ENCODE measurements at places on chromosomes 7 and 10. TPM values are rescaled to one million over a fixed set of nuclear protein-coding genes. Genes with fewer than 3 reads are reported as not detected.
A peak's percentile ranks its signal among the peaks of the same experiment; 100 is the strongest.

PCLO gene
- total RNA-seq: 3.2 TPM

LRRTM3 gene
- total RNA-seq: 0.48 TPM

GRCh38 chr7:93944673-93945072, 23.1 kb downstream of the GNG11 start:
- no peak for DNase-seq

HIF1AN gene
- total RNA-seq: 62.8 TPM

- DNase-seq: no peak
Observed at GRCh38 chr10:18162021-18162627, 21.9 kb downstream of the CACNB2 start.

GRCh38 chr10:79487296-79488194, 24.8 kb upstream of the EIF5AL1 start:
- peak; percentile 83 for DNase-seq

GRCh38 chr10:3782451-3783315, 2.3 kb downstream of the KLF6 start:
- no peak for DNase-seq

DNA sequence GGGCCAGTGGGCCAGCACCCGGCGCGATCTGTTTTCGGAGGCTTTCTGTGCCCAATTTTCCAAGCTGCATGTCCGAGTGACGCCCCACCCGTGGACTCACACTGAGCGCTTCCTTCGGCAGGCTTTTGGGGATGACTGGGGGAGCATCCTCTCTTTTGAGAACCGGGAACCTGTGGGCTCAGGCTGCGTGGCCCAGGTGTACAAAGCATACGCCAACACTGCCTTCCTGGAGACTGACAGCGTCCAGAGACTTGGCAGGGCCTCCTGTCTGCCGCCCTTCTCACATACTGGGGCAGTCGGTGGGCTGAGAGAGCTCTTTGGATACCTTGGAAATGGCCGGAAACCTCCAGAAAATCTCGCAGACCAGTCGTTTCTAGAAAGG, 1.0 kb downstream of the ADCK2 start:
- DNase-seq: no peak

HOXA13 gene
- not detected for total RNA-seq

DNA sequence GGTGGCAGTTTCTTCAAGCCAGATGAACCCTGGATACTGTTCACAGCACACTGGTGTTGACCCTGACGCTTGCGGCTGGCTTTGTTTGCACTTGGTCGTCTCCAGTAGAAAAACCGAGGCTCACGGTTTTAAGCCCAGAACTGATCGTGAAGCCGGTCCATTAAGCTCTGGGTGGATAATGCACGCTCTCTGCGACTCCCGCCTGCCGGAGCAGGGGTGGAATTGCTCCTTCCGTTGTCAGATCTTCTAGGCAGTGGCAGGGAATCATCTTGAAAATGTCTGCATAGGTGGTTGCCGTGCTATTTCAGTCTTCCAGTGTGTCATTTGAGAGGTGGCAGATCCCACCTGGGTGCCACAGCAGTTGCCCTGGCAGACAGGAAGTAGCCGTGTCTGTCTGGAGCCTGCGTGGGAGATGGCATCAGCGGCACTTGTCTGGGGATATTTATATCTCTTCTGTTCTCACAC, 35.9 kb upstream of the AP5Z1 start:
- DNase-seq: no peak

GPR26 gene
- total RNA-seq: 0.09 TPM

ZNF487 gene
- 1.9 TPM for total RNA-seq

DNA sequence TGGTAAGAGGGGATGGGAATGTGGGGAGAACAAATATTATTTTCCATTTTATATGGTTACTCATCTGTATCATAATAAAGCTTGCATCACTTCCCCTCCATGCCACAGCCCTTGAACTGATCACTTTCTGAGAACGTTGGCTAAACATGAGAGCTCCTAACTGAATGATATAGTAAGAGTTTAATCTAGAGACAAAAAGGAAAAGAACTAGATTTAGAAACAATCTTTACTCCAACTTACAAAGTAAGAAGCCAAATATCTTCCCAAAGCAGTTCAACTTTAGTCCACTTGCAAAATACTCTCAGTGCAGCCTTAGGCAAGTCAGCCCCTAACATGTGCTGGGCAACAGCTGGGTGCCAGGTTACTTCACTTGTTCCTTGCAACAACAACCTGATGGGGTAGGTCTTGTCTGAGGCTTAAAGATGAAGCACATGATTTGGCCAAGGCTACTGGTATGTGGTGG, 20.3 kb downstream of the SMURF1 start:
- no peak for DNase-seq

DNA sequence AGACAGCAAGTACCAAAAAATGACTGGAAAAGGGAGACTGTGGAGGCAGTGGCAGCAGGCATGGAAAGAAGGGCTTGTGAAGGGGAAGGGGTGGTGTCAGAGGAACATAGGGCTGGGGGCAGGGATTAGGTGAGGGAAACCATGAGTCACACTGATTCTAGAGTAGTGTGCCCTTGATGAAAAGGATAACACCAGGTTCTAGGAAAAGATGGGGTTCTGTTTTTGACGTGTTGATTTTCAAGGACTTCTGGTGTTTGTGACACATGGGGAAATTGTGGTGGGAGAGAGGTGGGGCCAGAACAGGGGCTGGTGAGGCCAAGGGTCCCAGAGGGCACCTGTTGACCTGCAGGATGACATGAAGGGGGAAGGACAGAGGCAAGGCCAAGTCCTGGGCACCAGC, 57.1 kb downstream of the FIGNL1 start:
- DNase-seq: no peak

STMP1 gene
- total RNA-seq: 36.9 TPM
